Stimulated activated CD4-positive, alpha-beta T cell treated with anti-CD3 and anti-CD28 coated beads, TNF-alpha, amount 100 ng/mL, for 48 hours (primary cell): ENCODE measurements at places on chromosomes 1 and 21.

GRCh38 chr1:204627436-204627835 lies 58.1 kb downstream of the LRRN2 start:
- no peak for DNase-seq

DNA sequence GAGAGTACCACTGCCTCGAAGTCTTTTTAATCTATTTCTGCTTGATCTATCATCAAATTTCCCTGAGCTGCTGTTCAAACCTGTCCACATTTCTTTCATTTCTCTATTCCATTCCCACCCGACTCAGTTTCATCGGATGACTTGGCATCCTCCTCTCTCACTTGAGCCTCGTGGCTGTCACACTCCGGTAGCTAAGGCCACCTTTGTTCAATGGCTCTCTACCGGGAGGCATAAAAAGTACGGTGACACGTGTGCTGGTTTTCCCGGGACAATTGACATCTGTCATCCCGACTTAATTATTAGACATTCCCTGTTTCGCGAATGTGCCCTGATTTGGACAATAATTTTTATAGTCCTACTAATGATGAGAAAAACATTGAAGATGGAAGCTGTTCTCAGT lies 22.6 kb downstream of the MIS18A start:
- DNase-seq, result no peak

DNA sequence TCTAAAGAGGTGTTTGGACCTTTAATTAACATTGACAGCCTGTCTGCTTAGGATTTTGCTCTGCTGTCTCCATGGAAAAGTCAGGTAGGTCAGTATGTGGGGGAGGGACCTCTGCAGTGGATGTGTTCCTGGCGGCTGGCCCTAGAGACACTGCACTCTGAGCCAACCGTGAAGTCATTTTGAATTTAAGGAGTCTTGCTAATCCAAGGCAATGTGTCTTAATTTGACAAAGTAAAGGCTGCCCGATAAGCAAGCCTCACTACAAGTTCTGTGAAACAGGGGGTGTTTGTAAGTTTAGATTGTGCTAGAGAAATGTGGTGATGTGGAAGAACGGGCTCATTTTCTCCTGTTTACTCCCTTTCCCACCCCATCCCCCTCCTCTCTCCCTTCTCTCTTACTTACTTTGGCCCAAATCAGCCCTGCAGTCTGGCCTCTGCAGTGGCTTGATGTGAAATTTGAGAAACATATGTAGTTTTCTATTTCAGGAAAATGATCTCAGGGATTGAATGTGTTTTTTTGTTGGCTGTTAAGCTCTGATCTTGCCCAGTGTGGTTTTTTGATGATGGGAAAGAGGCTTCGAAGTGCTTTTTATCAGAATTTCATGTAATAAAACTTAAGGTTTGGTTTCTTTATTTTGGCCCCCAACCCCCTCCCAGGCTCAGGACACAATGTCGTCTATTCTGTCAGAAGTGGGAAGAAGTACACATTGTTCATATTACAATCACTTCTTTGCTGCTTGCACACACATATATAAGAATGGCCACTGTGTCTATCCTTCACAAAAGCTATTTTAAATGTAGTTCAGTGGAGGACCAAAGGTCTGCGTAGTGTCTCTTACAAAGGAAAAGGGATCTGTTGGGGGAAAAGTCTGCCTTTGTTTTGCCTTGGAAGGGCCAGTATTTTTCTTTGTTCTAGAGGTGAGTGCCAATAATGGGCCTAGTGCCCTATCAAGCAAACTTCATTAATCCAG lies 96.6 kb downstream of the FGGY start:
- no peak for DNase-seq

GRCh38 chr1:172941945-172942344 lies 108.8 kb downstream of the TNFSF18 start:
- DNase-seq, result no peak

DNA sequence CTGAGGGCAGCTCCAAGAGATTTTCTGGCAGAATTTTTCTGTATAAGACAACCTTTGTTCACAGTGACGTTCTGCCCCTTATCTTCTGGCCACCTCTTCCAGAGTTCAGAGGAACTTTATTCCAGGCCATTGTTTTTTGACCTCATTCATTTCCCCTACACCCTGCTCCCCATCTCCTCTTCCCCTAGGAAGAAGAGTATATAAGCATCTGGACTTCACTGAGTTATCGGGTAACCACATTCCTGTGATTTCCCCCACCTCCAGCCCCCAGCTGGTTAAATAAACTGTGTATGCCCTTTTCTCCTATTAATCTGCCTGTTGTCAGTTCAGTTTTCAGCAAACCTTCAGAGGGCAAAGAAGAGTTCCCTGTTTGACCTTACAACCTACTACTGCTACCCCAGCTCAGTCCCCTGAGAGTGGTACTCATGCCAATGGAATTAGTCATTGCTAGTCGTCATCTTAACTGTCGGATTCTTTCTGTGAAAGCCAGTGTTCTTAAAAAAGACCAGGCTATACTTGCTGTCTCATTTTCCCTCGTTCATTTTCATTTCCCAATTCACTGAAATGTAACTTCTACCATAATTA lies 14.3 kb upstream of the ALG14 start:
- DNase-seq, result no peak

GRCh38 chr1:209402697-209403096 lies 180.8 kb upstream of the CAMK1G start:
- no peak for DNase-seq

- DNase-seq, result no peak
Measured at GRCh38 chr1:182617014-182617429, 12.8 kb upstream of the RGS16 start.

DNA sequence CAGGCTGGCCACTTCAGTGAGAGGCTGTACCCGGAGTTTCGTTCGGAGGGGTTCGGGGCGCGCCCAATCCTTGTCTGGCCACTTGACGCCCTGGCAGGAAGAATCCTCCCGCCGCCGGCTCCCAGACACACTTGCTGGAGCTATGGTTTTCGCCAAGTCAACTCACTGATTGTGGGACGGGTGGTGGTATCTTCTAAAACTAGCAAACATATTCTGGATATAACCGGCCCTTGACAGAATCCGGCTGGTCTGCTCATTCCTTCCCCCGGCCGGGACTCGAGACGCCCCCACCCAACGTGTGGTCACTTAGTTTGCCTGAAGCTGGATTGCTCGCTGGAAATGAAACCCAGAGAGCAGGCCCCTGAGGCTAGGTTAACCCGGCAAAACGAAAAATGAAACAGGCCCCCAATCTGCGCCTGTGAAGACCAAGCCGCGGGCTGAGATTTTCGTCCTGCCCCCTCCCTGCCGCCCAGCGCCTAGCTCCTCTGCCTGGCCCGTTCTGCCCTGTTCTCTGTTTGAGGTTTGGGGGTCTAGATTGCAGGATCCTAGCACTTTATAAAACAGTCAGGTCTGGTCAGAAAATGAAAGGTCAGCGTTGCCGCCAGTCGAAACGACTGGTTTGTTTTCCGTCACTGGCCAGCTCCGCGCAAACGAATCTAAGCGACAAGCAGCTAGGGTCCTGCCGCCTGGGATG lies 4.6 kb downstream of the GFI1 start:
- DNase-seq, result no peak

- DNase-seq, result no peak
Measured at GRCh38 chr1:220409771-220410595, 118.0 kb upstream of the MARK1 start.

DNA sequence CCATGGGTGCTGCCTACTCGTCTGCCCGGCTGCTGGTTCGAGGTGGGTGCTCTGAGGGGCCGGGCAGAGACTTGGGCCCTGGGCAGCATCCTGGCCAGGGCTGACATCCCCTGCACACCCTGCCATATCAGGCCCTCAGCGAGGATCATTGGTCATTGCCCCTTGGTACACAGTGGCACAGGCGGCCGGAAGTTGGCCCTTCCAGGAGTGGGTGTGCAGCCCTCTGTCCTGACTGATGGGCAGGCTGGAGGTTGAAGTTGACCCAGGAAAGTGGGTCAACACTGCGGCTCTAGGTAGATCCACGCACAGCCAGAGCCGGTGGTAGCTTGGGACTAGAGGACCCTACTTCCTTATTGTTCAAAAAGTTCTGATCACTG lies 72.9 kb downstream of the TRIM11 start:
- no peak for DNase-seq
